Cortex of kidney (tissue), 1 donor: ENCODE measurements at places on chromosomes 5 and 9.

GRCh38 chr9:10144355-10144754, 468.4 kb downstream of the PTPRD start:
- no peak for DNase-seq

GRCh38 chr9:86801246-86801645, 146.1 kb downstream of the GAS1 start:
- no peak for DNase-seq

GRCh38 chr5:29169886-29170285, 2023.6 kb upstream of the CDH6 start:
- DNase-seq: no peak

DNA sequence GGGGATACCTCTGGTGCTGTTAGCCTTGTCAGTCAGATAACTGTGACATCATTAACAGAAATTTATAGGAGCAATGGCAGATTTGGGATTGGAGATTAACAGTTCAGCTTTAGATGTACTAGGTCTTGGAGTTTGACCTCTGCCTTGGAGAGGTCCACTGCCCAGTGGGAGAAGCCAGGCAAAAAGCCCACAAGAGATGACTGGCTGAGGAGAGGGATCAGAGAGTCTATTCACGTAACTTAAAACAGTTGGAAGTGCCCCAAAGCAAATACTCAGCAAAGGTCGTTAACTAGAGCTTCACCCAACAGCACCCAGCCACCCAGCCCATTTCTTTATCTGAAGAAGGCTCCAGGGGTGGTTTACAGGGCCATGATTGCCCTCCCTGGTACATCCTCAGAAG, 232.7 kb upstream of the PPP1R2B start:
- no peak for DNase-seq

DNA sequence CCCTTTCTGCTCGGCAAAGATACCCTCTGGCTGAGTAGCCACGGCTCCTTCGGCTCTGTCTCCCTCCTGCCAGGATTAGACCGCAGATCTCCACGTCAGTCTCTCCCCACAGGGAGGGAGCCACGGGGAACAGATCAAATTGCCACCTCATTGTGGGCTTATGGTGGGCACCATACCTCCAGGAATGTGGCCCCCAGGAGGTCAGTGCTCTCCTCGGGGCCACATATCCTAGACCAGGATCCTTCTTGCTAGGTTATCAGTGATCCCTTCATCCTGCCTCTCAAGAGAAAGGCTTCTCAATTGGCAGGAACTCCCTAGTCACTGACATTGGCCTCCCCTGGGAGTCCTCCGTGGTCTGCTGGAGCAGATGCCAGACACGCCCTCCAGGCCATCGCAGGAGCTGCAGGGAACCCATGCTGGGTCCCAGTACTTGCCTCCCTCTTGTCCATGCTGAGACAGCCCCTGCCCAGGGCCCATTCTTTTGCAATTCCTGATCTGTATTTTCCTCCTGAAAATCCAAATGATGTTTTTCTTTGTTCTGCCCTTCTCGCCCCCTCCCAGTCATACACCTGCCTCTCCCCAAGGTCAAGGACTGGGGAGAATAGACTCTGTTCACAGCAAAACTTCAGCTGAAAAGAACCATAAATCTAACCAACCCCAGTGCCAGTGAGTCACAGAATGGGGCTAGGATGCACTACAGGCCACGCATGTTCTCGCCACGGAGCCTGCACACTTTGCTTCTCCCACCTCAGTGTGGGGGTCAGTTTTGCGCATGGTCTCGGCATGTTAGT, 31.6 kb upstream of the ENHO start:
- no peak for DNase-seq
